ENCODE measurements at places on chromosomes 1 and 21. TPM values are rescaled to one million over a fixed set of nuclear protein-coding genes. Genes with fewer than 3 reads are reported as not detected.

DNA sequence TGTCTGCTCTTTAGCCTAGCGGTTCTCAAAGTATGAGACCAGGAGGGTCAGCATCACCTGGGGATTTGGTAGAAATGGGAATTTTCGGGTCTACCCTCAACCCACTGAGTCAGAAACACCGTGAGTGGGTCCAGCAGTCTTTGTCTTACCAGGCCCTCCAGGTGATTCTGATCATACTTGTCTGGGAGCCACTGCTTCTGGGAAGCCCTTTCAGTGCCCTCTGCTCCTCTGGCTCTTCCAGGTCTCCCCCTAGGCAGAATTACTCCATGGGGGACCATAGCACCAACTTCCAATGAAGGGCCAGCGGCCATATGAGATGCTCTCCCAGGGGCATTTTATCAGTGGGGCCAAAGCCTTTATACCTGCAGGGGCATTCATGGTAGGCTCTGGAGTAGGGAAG lies 81.0 kb upstream of the ETV3 start:
- no peak for DNase-seq

EPHX1 gene
- total RNA-seq = 1.6 TPM

DNA sequence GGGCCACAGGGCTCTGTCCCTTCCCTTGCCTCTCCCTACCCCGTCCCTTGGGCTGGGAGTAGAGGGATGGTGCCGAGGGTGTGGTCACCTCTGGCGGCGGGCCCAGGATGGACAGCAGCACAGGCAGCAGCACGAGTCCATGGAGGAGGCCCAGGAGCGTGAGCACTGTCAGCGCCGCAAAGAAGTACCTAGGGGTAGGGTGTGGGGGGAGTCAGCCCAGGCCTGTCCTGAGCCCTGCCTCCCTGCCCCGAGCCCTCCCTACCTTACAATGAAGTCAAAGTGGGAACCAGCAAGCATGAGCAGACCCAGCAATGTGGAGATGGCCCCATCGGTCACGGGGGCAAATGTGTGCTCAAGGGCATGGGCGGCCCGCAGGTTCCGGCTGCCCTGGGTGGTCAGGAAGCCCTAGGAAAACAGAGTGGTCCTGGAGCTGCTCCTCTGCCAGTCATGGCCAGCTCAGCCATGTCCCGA lies 14.7 kb downstream of the BTBD19 start:
- no peak for DNase-seq

GRCh38 chr1:67126974-67127373 lies 7.8 kb downstream of the C1orf141 start:
- no peak for DNase-seq

PLXNA2 gene
- 1.3 TPM for total RNA-seq

DNA sequence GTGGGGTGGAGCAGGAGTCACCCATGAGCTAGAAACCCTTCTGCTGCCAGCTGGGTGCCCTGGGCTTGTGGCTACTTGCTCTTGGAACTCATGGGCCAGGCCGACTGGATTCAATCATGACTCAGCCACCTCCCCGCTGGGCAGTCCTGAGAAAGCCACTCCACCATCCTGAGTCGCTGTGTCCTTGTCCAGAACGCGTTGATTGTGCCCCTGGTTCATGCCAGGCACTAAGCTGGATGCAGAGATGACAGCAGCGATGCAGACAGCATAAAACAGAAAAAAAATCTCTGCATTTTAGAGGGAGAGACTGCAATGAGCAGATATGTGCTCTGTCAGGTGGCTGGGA lies 10.6 kb downstream of the PADI1 start:
- DNase-seq = no peak

LCE1E gene
- total RNA-seq = not detected

DNA sequence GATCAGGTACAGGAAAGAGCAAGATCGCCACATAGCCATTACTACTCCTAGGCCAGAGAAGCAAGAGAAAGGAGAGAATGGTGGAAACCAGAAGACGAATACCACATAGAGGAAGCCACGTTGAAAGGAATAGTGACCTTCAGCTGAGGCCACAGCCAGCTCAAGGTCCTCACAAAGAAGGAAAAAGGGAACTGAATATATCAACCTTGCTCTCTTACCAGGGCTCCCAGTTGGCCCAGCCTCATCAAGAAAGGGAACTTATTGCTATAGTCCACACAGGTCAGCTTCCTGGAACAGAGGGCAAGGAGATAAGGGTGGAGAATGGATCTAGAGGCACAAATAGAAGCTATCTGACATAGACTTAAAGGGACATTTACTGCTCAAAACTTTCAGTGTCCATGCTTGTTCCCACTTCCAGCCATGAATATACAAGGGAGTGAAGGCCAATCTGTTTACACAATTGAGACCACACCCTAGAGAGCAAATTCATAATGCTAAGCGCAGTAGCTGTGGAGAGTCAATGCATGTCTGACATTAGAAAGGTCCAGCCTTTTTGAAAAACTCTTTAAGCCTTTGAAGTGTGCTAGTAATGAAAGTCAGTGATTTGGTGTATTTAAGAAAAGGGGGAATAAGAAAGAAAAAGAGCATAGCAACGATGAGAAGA lies 120.7 kb upstream of the ZC3H11B start:
- no peak for DNase-seq

TMPRSS15 gene
- total RNA-seq = not detected

CRYBG2 gene
- total RNA-seq = 0.95 TPM

DNA sequence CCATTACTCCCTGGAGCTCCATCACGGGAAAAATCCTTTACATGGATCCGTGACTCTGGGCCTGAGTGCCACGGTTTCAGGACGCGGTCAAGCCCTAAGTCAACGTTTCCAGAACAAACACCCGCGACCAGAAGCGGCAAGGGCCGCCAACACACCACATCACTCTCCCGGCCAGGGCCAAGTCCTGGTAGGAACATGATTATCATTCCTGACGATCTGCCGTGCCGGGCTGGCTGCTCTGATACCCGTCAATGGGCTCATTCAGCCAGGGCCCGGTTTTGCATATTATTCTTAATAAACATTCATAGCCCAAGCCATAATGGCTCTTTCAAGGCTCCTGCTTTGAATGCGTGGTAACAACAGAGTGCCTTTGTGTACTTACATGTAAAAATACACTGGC lies 44.6 kb upstream of the SIM2 start:
- DNase-seq = no peak

OR2M3 gene
- not detected for total RNA-seq

Data from natural killer cell treated with Interleukin-12 subunit alpha and Interleukin-12 subunit beta and Interleukin-15 and Interleukin-18, amount 100 ng/mL, for 72 hours (primary cell).